ENCODE measurements at places on chromosomes 3 and 15.

DNA sequence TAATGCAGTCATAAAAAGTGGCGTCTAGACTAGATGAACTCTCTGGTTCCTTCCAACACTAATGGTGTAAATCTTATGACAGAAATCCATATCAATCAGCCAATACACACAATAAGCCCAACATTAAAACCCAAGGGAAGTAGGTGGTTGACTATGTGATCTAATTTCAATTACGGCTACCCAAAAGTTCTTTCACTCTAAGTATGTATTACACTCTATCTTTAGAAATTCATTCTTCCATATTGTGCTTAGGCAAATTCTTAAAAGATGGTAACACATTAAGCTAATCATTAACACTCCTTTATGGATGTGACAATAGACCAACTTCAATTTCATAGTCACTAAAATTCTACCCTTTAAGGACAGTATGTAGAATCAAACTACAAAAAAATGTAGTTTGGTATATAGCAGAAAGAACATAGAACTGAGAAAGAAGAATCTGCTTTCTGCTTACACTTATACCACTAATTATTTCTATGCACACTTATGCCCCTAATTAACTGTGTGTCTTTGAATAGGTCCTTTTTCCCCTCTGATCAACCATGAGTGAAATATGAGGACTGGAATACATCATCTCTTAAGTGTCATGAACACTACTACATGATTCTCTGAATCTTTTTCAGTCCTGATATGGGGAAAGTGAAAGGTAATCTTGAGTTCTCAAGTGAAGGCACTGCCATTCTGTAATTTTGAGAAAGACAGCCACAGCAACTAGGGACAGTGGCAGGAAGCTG is 557.6 kb downstream of the IGSF11 start:
- no peak for DNase-seq

GRCh38 chr15:90297021-90297420 is 31.5 kb downstream of the NGRN start:
- DNase-seq, result no peak

DNA sequence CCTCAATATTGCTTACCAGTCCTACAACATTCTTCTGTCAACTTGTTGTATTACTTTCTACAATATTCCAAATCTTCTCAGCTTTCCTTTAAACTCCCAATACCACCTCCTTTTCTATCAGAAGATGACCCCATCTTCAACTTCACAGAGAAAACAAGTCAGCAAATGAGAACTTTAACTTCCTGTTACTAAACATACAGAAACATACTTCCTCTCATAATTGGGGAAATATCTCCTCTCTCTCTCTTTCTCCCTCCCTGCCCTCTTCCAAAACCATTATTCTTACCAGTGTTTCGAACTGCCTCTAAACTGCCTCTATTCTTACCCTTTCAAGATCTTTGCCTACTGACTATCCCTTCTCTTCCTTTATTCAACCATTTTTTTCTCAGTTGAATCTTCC is 1.8 kb upstream of the SNAP23 start:
- no peak for DNase-seq

DNA sequence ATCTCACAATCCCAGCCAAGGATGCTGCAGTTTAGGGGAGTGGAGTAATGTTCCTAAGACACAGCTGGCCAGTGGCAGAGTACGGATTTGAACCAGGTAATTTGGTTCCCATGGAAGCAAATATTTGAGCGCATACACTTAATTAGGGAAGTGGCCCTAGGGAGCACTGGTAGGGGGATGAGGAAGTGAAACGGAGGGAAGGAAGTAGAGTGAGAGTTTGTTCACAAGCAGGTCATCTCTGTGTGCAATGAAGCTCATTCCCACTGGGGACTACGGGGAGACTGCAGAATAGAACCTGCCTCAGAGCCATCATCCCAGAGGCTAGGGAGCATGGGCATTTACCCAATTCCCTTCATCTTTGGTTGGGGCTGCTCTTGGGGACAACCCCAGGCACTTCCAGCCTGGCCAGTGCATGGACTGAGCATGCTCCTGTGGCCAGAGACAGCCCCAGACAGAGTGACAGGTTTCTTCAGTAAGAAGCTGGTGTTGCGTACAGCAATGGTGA is 317.2 kb upstream of the PROK2 start:
- DNase-seq, result no peak

DNA sequence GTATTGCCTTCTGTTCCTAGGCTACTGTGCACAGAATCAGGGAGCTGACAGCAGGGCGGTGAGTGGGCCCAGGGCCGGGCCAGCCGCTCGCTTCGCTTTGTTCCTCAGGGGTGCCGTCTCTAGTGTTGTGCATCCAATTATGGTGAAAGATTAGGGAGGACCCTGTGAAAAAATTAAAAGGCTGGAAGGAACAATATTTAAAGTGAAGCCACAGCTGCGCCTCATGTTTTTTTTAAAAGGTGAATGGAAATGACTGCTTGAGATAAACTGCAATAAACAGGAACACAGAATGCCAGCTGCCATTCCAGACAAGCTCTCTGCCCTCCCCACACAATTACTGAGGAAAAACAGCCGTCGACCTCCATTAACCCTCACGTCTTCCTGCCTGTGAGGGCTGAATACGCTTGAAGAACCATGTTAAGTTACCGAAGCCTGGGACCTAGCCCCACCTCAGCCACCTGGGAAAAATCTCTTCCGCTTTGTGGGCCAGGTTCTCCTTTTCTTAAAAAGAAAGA is 132.0 kb upstream of the IL12A start:
- no peak for DNase-seq

DNA sequence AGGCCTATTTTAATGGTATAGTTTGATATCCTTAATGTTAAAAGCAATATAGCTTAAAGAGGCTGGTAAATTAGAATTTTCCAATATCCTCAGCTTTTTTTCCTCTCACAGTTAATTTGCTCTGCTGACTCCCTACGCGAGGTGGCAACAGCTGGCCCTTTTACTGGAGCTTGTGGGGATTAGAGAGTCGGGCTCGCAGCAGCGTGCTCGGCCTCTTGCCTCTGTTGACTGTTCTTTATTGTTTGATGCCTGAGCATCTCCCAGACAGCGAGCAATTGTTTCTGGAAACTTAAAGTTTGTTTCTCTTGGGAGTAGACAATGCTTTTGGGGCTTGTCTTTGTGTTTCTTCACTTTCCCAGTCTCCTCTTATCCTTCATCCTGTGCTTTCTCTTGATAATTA is 80.8 kb downstream of the OPA1 start:
- DNase-seq, result no peak

DNA sequence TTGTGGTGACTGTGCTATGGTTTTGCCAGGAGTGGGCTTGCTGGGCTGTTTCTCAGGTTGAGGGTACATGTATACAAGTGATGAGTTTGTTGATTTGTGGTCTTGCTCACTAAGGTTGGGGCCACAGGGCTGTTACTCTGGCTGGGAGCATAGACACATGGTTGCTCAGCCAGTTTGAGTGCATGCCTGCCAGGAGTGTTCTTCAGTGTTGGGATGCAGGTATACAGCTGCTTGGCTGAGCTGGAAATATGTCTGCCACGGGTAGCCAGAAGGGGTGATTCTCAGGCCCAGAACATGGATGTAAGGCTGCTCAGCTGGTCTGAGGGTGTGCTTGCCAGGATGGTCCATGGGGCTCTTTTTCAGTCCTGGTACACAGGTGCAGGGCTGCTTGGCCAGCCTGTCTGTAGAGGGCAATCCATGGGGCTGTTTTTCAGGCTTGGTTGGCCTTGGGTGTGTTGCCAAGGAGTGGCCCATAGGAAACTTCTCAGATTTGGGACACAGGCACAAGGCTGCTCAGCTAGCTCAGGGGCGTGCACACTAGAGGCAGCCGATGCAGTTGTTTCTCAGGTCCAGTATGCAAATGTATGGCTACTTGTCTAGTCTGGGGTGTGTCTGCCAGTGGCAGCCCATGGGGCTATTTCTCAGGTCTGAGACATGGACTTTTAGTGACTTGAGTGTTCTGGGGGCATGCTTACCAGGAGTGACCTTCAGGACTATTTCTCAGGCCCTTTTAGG is 5.3 kb upstream of the ARHGAP31 start:
- DNase-seq, result no peak

GRCh38 chr3:57733790-57734189 is 22.3 kb upstream of the SLMAP start:
- DNase-seq, result no peak

- no peak for DNase-seq
These were observed 142.4 kb upstream of the TLE3 start for GRCh38 chr15:70240082-70240481.

DNA sequence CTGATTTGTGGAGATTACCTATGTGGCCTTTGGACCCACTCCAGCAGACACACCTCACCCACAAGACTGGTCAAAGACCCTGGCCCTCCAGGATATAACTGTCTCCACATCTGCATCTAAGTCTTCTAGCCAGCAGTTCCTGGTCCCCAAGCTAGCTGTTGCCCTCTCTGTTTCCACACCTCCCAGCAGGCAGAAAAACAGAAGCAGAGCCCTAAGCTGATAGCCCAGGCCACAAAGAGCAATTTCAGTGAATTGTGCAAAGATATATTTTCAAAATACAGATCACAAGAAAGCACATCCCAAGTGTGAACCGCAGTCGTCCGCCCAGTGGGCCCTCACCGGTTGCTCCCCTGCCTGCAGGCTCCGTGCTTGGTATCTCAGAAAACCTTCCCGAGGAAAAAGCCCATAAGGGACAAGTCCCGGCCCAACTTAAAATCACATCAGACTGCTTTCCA is 2.6 kb downstream of the TNIK start:
- DNase-seq, result no peak

- DNase-seq, result no peak
These were observed 213.2 kb downstream of the XXYLT1 start for GRCh38 chr3:195057716-195058115.

Data from AG10803 (cell line).